ENCODE measurements at places on chromosomes 6 and 20. TPM values are rescaled to one million over a fixed set of nuclear protein-coding genes. Genes with fewer than 3 reads are reported as not detected.

DNA sequence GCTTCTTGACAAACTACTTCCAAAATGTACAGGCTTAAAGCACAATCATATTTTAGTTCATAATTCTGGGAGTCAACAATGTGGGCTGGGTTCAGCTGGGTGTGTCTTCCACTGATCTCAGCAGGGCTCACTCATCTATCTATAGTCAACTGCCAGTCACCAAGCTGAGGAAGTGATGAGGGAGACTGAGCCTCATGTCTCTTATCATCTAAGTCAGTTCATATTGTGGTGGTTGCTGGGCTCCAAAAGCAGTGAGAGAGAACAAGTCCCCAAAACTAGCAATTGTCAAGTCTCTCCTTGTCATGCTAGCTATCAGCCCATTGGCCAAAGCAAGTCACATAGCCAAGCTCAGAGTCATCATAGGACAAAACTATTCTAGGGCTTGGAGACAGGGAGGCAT, 465.9 kb upstream of the ARID1B start:
- no peak for DNase-seq
- H3K27me3 ChIP-seq, result no peaks in the 10 kb centered on the region
- no peak overlapping the region for H3K27ac ChIP-seq
- peaks cover 4% of the 10 kb centered on the region for H3K4me1 ChIP-seq
- no peaks in the 10 kb centered on the region for H3K36me3 ChIP-seq
- no peak overlapping the region for H3K4me3 ChIP-seq

DNA sequence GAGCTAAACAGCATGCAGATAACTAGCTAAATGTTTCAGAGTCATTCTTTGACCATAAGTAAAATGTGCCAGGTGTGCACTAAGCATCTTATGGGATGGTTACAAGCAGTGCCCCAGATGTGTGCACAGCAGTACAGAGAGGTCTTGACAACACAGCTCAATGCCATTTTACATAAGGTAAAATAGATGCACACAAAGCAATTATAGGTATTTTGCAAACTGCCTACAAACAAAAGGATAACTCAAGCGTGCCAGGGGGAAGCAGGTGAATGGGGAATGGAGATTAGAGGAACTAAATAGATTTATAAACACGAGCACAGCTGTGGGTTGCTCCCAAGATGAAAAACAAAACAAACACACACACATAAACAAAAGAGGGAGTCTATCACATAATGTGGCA, 64.8 kb downstream of the SLC2A10 start:
- H3K27ac ChIP-seq, result no peak overlapping the region
- peak; percentile 83 for DNase-seq
- peaks cover 11% of the 10 kb centered on the region for H3K4me1 ChIP-seq
- H3K36me3 ChIP-seq, result no peaks in the 10 kb centered on the region
- no peak overlapping the region for H3K4me3 ChIP-seq
- no peaks in the 10 kb centered on the region for H3K27me3 ChIP-seq

DNA sequence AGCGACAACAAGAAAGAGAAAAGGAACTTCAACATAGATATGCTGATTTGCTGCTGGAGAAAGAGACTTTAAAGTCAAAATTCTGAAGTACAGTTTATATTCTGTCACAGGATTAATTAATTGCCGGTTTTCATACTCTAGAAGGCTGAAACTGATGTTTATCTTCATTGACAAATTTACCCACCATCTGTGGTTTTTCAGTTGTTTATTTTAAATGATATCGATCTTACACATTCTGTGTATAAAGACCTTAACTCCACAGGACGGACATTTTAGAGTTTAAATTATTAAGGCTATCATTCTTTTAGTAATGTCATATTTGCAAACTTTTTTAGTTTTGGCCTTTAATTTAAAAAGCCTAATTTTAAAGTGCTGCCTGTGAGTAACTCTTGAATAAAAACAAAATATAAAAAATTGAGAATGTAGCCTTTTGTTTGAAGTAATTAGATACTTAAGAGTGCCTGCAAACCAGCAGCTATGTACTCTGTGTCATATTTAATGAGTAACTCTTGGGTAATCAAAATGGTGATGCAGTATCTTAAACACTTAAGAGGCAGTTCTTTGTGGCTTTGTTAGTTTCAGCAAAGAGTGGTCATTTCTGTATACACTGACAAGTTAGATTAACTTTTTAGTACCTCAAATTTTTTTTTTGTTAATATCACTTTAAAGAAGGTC, 59.3 kb downstream of the CDC5L start:
- no peaks in the 10 kb centered on the region for H3K36me3 ChIP-seq
- no peak overlapping the region for H3K27ac ChIP-seq
- no peaks in the 10 kb centered on the region for H3K27me3 ChIP-seq
- H3K4me3 ChIP-seq, result no peak overlapping the region
- DNase-seq, result no peak

GRCh38 chr20:23513164-23513563, 22.2 kb downstream of the CST8 start:
- no peak for DNase-seq
- no peak overlapping the region for H3K4me3 ChIP-seq
- H3K36me3 ChIP-seq, result no peaks in the 10 kb centered on the region

GRCh38 chr20:50283922-50284810, 93.5 kb downstream of the CEBPB start:
- no peaks in the 10 kb centered on the region for H3K27me3 ChIP-seq
- no peaks in the 10 kb centered on the region for H3K36me3 ChIP-seq
- peaks cover 28% of the 10 kb centered on the region for H3K4me1 ChIP-seq

- H3K36me3 ChIP-seq, result no peaks in the 10 kb centered on the region
- H3K27me3 ChIP-seq, result no peaks in the 10 kb centered on the region
- no peak overlapping the region for H3K4me3 ChIP-seq
- no peak for DNase-seq
- no peak overlapping the region for H3K27ac ChIP-seq
Observed at GRCh38 chr6:71197780-71198179, 90.8 kb upstream of the OGFRL1 start.

GRCh38 chr20:10060226-10060625, 25.4 kb downstream of the ANKEF1 start:
- H3K27ac ChIP-seq, result no peak overlapping the region
- H3K4me1 ChIP-seq, result peaks cover 3% of the 10 kb centered on the region
- no peak for DNase-seq
- no peaks in the 10 kb centered on the region for H3K36me3 ChIP-seq

DNA sequence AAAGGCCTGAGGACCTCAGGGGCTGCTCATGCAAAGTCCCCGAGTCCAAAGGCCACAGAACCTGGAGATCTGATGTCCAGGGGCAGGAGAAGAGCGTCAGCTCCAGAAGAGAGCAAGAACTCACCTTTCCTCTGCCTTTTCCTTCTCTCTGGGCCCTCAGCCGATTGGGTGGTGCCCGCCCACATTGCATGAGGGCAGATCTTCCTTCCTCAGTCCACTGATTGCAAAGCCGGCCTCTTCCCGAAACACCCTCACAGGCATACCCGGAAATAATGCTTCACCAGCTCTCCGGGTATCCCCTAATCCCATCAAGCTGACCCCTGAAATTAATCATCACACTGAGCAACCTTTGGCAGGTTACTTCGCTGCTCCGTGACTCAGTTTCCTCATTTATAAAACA, 33.4 kb downstream of the SPDEF start:
- no peaks in the 10 kb centered on the region for H3K27me3 ChIP-seq
- H3K36me3 ChIP-seq, result peaks cover 3% of the 10 kb centered on the region
- DNase-seq, result no peak
- H3K4me1 ChIP-seq, result peaks cover 21% of the 10 kb centered on the region
- no peak overlapping the region for H3K27ac ChIP-seq
- H3K4me3 ChIP-seq, result no peak overlapping the region

GRCh38 chr6:116954938-116955337, 77.9 kb downstream of the RFX6 start:
- no peak overlapping the region for H3K27ac ChIP-seq
- no peak for DNase-seq
- H3K36me3 ChIP-seq, result no peaks in the 10 kb centered on the region
- H3K4me3 ChIP-seq, result no peak overlapping the region

- no peaks in the 10 kb centered on the region for H3K4me1 ChIP-seq
- H3K36me3 ChIP-seq, result no peaks in the 10 kb centered on the region
- DNase-seq, result no peak
- no peaks in the 10 kb centered on the region for H3K27me3 ChIP-seq
Observed at GRCh38 chr20:53873230-53873604, 197.2 kb downstream of the BCAS1 start.

- no peaks in the 10 kb centered on the region for H3K27me3 ChIP-seq
- DNase-seq, result no peak
- no peak overlapping the region for H3K4me3 ChIP-seq
- H3K4me1 ChIP-seq, result no peaks in the 10 kb centered on the region
Observed at GRCh38 chr6:158575550-158575949, 15.7 kb downstream of the TMEM181 start.

- DNase-seq, result no peak
- no peak overlapping the region for H3K4me3 ChIP-seq
- H3K27me3 ChIP-seq, result no peaks in the 10 kb centered on the region
Observed at GRCh38 chr20:37944456-37944981, 41.6 kb downstream of the VSTM2L start.

- H3K27me3 ChIP-seq, result no peaks in the 10 kb centered on the region
- H3K4me3 ChIP-seq, result no peak overlapping the region
- DNase-seq, result no peak
- H3K4me1 ChIP-seq, result no peaks in the 10 kb centered on the region
Observed at GRCh38 chr6:18178960-18179615, 23.9 kb downstream of the KDM1B start.

DNA sequence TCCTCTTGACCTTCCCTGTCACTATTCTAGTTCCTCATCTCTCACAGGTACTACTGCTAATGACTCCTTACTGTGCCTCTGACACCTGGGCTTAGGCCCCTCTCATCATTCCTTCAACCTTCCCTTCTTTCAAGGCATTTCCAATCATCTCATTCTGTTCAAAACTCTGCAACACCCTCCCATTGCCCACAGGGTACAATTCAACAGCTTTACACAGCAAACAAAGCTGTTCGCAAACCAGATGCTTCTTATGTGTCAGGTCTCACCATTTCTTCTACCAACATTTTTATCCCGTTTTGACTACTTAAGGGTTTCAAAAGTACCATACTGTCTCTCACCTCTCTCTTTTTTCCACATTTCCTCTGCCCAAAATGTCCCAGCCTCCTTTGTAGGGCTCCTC, 84.4 kb upstream of the ID4 start:
- no peaks in the 10 kb centered on the region for H3K27me3 ChIP-seq
- no peaks in the 10 kb centered on the region for H3K36me3 ChIP-seq
- no peak for DNase-seq
- no peaks in the 10 kb centered on the region for H3K4me1 ChIP-seq

DNA sequence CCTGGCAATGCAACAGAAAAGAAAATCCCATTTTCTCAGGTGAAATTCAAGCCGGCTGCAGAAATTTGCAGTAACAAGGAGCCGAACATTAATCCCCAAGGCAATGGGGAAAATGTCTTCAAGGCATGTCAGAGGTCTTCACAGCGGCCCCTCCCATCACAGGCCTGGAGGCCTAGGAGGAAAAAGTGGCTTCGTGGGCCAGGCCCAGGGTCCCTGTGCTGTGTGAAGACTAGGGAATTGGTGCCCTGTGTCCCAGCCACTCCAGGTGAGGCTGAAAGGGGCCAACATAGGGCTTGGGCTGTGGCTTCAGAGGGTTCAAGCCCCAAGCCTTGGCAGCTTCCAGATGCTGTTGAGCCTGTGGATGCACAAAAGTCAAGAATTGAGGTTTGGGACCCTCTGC, 111.7 kb downstream of the CD24 start:
- H3K27ac ChIP-seq, result no peak overlapping the region
- no peaks in the 10 kb centered on the region for H3K27me3 ChIP-seq
- no peaks in the 10 kb centered on the region for H3K4me1 ChIP-seq
- DNase-seq, result no peak
- H3K36me3 ChIP-seq, result no peaks in the 10 kb centered on the region

- peaks cover 6% of the 10 kb centered on the region for H3K36me3 ChIP-seq
- no peak overlapping the region for H3K4me3 ChIP-seq
- no peak for DNase-seq
- H3K27ac ChIP-seq, result no peak overlapping the region
- no peaks in the 10 kb centered on the region for H3K27me3 ChIP-seq
- H3K4me1 ChIP-seq, result peaks cover 12% of the 10 kb centered on the region
Observed at GRCh38 chr6:33672808-33673207, 38.7 kb downstream of the UQCC2 start.

DNA sequence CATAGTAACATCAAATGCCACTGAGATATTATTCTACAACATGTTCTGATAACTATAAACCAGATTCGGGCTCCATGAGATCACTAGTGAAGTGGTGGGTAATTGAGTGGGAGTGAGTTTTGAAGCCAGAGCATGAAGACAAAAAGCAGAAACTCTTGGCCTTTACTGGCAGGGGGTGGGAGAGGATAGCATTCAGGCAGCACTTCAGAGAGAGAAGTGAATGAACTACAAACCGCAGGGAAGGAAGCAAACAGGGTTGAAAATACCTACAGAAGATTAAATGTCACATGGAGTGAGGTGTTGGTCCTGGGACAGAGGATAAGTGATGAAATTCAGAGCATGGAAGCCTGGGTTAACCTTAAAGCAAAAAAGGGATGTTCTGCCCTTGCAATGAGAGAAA, 250.0 kb downstream of the EPM2A start:
- no peak overlapping the region for H3K4me3 ChIP-seq
- peak; percentile 8 for DNase-seq
- no peaks in the 10 kb centered on the region for H3K4me1 ChIP-seq
- H3K27ac ChIP-seq, result no peak overlapping the region

DNA sequence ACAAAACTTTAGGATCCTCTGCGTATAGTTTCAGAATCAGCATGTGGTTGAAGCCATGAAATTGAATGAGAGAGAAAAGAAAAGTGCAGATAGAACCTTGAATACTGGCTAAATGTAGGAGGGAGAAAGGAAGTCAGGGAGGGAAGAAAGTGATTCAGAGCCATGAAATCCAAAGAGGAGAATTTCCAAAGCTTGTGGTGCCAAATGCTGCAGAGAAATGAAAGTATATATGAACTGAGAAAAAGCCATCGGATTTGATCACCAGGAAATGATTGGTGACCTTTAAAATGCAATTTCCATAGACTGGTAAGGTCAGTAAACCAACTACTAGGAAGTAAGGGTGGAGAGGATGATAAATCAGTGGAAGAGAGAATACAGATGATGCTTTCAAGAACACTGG, 142.3 kb downstream of the TFAP2A start:
- no peak overlapping the region for H3K27ac ChIP-seq
- no peaks in the 10 kb centered on the region for H3K27me3 ChIP-seq
- no peak for DNase-seq
- H3K36me3 ChIP-seq, result no peaks in the 10 kb centered on the region
- no peak overlapping the region for H3K4me3 ChIP-seq

DNA sequence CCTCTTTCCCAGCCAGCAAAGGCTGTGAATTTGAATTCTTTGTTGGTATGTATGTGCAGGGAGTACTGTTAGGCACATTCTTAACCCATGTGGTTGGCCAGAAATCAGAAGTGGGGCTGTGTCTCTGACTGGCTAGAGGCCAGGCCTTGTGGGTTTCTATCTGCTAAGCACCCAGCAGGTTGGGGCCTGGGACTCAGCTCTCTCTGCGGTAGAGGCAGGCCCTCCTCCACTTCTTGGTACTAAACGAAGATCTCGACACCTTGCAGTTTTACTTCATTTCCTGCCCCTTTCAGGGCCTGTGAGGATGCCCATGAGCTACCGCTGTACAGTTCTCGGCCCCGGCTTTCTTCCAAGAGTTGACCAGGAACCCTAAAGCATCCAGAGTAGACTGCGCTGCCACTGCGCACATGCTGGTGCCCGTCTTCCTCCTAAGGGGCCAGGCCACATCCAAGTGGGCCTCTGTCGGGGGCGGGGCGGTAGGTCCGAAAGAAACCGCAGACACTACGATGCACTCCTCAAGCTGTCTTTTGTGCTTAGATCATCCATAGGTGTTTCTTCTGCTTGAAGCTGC, 51.1 kb downstream of the TCP11 start:
- no peak overlapping the region for H3K27ac ChIP-seq
- H3K27me3 ChIP-seq, result no peaks in the 10 kb centered on the region
- H3K36me3 ChIP-seq, result peaks cover 53% of the 10 kb centered on the region
- peaks cover 34% of the 10 kb centered on the region for H3K4me1 ChIP-seq
- no peak overlapping the region for H3K4me3 ChIP-seq

The SLC17A1 gene
- total RNA-seq, result not detected

The TMEM217 gene
- total RNA-seq, result 1.4 TPM

The RPS6KA2 gene
- 29.8 TPM for total RNA-seq

The DACT2 gene
- total RNA-seq, result 5.7 TPM

The CGA gene
- 10.0 TPM for total RNA-seq

The MAFB gene
- 7.3 TPM for total RNA-seq

Data from spinal cord (tissue), 10 donors.